ENCODE measurements at places on chromosomes 4 and X. TPM values are rescaled to one million over a fixed set of nuclear protein-coding genes. Genes with fewer than 3 reads are reported as not detected.

DNA sequence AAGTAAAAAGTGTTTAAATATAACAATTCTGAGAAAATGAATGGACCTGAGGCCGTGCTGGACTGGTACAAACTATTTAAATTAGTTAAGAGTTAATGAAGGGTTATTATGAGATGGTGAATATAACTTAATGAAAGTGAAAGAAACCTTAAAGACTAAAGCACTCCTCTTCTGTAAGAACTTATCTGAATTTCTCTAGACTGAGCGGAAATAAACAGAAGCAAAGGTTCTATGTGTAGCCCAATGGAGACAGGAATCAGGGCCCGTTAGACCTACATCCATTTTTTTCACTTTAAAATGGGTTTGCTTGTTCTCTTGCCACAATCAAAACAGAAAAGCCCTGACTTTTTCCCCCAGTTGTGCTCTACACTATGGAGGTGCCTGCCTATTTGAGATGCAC lies 14.9 kb downstream of the AMMECR1 start:
- no peak for DNase-seq
- no peaks in the 10 kb centered on the region for H3K4me1 ChIP-seq
- H3K36me3 ChIP-seq, result no peaks in the 10 kb centered on the region
- peaks cover 18% of the 10 kb centered on the region for H3K27me3 ChIP-seq
- no peak overlapping the region for H3K27ac ChIP-seq

- H3K4me1 ChIP-seq, result no peaks in the 10 kb centered on the region
- no peaks in the 10 kb centered on the region for H3K36me3 ChIP-seq
- H3K27ac ChIP-seq, result no peak overlapping the region
- DNase-seq, result no peak
- H3K27me3 ChIP-seq, result no peaks in the 10 kb centered on the region
Observed at GRCh38 chrX:84611843-84612636, 109.8 kb upstream of the HDX start.

DNA sequence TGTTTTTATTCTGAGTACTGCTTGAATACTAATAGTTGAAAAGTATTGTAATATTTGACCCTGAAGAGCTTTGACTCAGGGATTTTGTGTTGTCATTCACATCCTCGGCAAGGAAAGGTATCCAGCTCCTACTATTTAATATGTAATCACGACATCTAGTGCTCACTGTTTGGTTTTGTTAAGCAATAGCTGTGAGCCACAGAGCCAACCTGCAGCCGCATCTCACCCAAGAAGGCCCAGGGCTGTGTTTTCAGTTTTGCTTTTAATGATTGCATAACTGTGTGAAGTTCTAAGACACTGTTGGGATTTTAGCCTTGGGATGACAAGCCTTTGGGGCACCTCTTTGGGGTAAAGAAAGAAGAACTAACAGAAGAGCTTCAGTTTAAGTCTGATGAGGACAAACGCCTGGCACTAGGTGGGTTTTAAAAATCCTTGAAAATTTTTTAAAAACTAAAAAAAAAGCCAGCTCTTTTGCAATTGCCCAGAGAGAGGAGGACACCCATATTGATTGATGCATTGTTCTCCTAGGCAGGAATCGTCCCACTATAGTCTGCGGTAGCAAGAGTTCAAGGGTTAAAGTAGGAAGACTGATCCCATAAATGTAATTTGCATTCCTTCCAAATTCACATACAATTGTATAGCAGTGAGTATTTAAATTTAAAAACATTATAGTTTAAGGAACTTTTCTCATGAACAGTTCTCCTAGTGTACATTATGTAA lies 157.8 kb downstream of the RELL1 start:
- no peaks in the 10 kb centered on the region for H3K4me1 ChIP-seq
- H3K4me3 ChIP-seq, result no peak overlapping the region
- H3K27ac ChIP-seq, result no peak overlapping the region
- DNase-seq, result no peak
- H3K27me3 ChIP-seq, result no peaks in the 10 kb centered on the region
- H3K36me3 ChIP-seq, result no peaks in the 10 kb centered on the region

DNA sequence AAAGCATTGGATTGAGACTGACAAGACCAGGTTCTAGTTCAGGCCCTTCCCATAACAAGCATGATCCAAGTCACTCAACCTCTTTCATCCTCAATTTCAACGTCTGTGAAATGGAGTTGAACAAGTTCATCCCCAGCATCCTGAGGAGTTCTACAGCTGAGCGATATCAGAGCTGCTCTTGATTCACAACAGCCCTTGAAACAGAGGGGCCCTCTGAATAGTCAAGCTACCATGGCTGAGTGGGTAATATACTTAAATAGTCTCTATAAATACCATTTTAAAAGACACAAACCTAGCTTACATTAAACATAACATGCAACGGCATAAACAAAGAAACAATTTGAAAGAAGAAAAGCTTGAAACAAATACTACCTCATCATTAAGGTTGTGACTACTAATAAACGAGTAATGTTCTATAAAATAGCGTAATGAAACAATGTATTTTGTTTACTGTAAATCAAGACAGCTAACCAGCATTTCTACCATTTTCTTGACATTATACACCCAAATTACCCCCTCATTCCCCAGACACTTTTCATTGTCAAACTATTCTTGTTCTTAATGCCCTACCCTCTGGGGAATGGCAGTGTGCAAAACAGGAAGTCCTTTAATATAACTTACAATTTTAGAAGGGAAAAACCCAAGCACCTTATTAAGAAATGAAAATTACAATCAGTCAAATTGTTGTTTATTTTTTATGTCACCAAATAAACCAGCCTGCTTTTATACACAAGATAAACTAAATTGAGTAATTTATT lies 202.3 kb downstream of the PARM1 start:
- H3K4me1 ChIP-seq, result no peaks in the 10 kb centered on the region
- DNase-seq, result no peak
- H3K4me3 ChIP-seq, result no peak overlapping the region
- no peak overlapping the region for H3K27ac ChIP-seq

GRCh38 chr4:111064342-111064993 lies 441.6 kb upstream of the PITX2 start:
- no peaks in the 10 kb centered on the region for H3K36me3 ChIP-seq
- no peak overlapping the region for H3K27ac ChIP-seq
- H3K4me3 ChIP-seq, result no peak overlapping the region
- DNase-seq, result no peak

GRCh38 chr4:27728892-27729291 lies 868.3 kb downstream of the STIM2 start:
- no peaks in the 10 kb centered on the region for H3K27me3 ChIP-seq
- H3K4me1 ChIP-seq, result no peaks in the 10 kb centered on the region
- H3K27ac ChIP-seq, result no peak overlapping the region
- H3K4me3 ChIP-seq, result no peak overlapping the region

Gene GBA3
- not detected for total RNA-seq

Gene CYBB
- 106 TPM for total RNA-seq

Gene ARHGAP24
- total RNA-seq, result 21.5 TPM

Gene NIPAL1
- total RNA-seq, result 0.11 TPM

Gene NEIL3
- total RNA-seq, result 0.40 TPM

Gene PHOX2B
- not detected for total RNA-seq

Gene NHSL2
- 6.3 TPM for total RNA-seq

Gene TSPYL2
- 25.1 TPM for total RNA-seq

Gene CENPE
- 2.6 TPM for total RNA-seq
